Fibroblast of pulmonary artery (primary cell): ENCODE measurements at places on chromosomes 5 and 9.

GRCh38 chr9:35844628-35845270, 15.7 kb downstream of the TMEM8B start:
- DNase-seq = peak; percentile 93

GRCh38 chr9:123320814-123321213, 35.2 kb upstream of the CRB2 start:
- no peak for DNase-seq

DNA sequence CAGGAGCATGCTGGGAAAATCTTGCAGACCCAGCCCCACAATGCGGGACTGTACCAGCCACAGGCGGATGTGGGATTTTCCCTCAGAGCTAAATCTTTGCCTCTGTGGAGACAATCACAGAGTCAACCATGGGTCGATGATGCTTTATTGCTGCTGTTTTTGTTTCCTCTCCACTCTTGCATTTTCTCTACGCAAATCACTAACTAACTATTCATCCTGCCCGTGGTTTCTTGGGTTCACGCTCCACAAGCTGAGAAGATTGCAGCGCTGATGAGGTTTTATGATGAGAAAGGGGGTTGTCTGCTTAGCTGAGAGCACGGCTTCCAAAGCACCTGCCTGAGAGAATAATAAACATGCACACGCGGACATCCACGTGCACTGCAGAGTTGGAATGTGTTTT, 500.2 kb upstream of the ADAMTS16 start:
- no peak for DNase-seq

- DNase-seq = no peak
These were observed 412.1 kb downstream of the CYLC2 start for GRCh38 chr9:103407260-103407659.

GRCh38 chr9:68597362-68597997, 56.8 kb upstream of the TMEM252 start:
- DNase-seq = no peak

DNA sequence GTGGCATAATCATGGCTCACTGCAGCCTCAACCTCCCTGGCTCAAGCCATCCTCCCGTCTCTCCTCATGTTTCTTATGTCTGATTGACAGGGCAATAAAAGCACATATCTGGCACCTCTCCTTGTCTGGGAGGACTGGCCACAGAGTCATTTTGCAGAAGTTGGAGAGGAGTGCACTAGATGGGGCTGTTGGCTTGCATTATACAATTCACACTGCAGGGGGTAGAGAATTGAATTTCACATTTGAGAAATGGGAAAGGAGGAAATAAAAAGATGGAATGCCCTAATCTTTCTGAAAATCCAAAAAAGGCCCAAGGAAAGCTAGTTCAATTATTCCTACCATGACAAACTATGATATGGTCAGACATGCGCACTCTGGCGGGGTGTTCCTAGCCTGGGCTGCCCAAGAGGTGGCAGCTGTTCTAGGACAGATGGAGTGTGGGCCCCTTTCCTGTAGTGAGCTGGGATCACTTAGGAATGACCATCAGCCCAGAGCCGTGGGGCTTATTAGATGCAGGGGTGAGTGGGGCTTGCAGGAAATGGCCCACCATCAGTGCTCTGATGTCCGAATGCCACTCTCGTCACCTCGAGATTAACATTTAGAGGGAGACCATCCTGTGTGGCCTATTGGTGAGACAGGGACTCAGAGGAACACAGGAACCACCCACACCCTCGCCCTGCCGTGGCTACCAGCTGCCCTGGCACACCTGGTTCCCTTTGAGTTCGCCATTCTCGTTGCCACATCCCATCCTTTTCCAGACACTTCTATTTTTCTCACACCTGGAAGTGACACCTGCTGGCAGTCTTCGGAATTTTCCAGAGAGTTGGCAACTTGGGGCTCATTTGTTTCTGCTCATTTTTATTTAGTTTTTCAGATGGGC, 21.8 kb upstream of the ANKRD18A start:
- peak; percentile 80 for DNase-seq

DNA sequence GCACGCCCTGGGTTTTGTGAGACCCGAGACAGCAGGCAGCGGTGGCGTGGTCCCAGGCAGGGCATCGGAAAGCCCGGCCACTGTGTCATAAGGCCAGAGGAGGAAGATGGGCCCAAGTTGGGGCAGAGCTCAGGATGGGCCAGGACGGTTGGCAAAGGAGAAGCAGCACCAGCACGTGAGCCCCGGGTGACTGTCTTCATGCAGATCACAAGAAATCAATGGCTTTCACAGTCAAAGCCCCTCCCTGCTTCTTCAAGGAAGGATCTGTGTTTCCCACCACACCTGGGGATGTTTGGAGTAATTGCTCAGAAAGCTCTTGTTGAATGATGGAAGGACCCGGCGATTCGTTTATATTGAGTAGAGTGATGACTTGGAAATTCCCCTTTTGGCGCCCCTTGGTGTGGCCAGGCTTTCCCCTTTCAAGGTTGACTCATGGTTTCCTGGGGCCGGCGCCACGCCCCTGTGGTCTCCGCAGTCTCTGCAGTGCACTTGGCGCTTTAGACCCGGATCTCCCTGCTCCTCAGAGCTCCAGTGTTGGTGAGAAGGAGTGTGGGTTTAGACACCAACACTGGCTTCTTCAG, 52.1 kb downstream of the IL31RA start:
- DNase-seq = peak; percentile 24

- DNase-seq = peak; percentile 83
These were observed 28.1 kb upstream of the LRRTM2 start for GRCh38 chr5:138903130-138903775.

DNA sequence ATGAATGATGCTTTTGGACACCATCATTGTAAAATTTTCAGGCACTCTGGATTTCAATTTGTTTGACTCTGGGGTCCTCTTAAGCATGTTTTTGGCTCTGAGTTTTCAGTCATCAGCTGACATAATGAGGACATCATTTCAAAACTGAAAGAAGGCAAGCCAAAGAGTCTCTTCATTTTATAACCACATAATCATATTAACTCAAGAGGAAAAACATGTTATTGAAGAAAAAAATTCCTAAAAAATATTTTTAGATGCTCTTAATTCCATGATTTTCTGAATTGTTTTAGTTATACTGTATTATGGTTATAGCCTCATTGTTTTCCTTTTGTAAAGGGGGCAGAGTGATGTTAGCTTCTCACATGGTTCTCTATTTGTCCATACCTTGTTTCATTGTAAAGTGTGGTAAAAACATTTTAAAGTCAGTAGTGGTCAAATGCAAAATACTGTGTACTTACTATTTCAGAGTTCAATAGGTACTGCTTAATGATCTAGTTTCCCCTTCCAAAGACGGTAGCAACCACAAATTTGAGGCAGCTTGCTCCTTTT, 472.1 kb downstream of the DMRT2 start:
- DNase-seq = no peak

DNA sequence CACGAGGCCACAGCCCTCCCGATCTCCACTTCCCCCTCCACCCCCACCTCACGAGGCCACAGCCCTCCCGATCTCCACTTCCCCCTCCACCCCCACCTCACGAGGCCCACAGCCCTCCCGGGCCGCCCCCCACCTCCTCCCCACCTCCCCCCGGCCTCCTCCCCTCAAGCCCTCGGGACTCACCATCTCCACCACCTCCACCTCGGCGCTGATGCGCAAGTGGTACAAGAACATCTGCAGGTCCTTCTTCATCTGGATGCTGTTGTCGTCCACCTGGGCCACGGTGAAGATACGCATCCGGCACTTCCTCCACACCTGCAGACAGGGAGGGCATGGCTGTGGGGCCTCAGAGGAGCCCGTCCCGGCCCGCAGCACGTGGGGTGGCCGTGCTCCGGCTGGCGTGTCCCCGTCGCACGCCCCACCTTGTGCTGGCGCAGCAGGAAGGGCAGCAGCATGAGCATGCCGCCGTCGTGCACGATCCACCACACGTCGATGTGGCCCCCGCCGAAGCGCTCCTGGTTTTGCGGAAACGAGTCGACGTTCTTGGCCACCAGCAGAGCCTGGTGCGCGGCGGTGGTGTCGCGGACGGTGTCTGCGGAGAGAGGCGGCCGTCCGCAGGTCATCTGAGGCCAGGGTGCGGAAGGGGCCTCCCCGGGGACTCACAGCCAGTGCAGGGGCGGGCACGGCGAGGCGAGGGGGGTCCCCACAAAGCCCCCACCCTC, 48.0 kb downstream of the SLC12A7 start:
- no peak for DNase-seq

DNA sequence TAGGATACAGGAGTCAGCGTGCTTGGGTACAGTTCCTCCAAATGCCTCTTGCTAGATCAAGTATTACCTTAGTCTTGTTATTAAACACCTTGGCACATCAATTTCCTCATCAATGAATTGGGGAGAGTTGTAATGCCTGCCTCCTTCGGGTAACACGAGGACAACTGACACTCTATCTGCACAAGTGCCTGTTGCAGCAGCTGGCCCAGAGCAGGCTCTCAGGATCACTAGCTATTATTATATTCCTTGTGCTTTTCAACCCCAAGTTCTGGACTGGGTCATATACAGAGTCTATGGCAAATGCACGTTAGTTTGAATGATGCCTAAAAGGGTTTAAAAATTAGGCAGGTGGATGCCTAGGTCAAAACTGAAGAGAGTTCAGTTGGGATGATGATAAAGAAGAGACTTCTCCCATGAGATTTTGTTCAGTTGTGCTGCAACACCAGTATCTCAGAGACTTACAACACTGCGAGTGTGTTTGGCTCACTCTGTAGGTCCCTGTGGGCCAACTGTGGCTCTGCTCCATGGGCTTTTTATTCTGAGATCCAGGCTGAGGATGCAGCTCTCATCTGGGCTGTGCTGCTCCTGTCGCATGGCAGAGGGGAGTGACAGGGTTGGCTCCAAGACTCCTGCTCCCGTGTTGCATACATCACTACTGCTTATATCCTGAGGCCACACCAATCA, 41.1 kb upstream of the TEX48 start:
- no peak for DNase-seq

DNA sequence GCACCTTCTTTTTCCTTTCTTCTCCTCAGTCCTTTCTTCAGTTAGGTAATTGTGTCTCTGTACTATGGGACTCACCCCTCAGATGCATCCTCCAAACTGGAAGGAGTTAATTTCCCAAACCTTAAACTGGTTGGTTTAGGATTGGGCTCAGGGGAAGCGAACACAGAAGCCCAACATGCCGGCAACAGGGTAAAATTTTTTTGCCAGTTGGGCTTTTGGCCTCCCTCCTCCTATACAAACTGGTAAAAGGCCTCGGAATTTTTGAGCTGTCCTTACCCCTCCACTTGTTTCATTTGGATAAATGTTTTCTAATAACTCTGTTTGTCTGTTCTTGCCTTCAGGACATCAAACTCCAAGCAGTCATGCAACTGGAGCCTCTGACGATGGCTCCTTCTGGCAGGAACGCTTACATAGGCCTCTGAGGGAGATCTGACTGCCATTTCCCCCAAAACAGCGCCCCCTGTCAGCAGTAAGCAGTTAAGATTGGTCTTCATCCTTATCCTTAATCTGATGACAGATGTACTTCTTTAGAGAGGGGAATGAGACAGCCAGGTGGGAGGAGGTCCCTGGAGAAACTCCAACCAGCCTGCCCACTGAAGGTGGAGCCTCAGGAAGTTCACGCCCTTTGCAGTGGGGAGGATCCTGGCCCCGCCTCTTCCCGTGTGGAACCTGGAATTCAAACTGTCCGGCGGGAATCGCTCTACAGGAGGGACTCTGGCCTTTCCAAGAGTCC, 57.8 kb upstream of the SPINK5 start:
- no peak for DNase-seq

GRCh38 chr5:123874600-123875201, 362.7 kb downstream of the CSNK1G3 start:
- peak; percentile 56 for DNase-seq

GRCh38 chr5:72485430-72485974, 21.7 kb downstream of the ZNF366 start:
- DNase-seq = no peak

DNA sequence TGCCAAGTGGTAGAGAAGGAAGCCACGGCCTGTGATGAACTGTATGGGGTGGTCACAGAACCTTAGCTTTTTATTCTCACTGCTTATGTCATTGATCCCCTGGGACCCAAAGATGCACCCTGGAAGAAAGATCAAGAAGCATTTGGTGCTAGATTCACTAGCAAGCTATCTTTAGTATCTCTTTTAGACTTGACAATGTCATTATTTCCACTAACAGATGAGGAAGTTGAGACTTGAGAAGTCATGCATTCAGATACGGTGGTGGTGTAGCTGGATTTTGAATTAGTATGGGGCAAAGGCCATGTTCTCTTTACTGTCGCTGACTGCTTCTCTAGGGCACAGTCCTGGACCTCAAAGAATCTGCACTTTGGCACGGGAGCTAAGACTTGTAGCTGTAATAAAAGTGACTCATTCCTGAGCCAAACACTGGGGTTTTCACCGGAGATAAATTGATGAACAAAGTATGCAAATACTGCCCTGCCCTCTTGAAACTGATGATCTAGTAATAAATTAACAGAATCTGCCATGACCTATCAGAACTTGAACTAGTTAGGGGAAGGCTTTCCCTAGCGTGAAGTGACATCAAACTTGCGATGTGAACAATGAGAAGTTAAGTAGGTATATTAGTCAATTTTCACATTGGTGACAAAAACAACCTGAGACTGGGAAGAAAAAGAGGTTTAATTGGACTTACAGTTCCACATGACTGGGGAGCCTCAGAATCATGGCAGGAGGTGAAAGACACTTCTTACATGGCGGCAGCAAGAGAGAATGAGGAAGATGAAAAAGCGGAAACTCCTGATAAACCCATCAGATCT, 5.4 kb downstream of the GDA start:
- DNase-seq = no peak

GRCh38 chr5:139960723-139961383, 82.2 kb downstream of the NRG2 start:
- DNase-seq = no peak

DNA sequence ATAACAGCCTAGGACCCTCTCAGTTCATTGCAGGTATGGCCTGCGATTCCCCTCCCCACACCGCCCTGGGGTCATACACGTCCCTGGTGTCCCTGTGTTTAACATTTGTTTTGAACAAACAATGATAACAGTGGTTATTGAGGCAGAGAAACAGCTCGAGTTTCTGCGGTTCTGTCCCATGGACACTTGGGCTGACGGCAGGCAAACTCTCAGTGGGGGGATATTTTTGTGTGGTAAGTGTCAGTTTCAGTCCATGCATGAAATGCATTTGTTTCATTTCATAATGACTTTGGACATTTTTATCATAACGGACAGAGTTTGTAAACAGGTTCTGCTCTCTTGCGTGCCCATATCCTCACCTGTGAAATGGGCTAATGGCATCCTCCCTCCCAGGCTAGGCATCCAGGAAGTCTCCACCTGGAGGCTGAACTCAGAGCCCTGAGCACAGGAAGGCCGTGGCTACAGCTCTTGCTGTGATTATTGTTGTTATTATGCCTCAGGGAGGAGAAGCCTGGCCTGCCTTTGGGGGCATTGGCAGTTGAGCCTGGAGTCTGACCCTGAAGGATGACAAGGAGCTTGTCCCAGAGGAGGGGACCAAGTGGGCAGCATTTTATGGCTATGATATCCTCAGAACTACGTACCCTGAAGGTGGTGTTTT, 190.9 kb downstream of the GADD45G start:
- DNase-seq = no peak
